ENCODE measurements at places on chromosomes 1 and 21.

GRCh38 chr1:56278061-56278460 is 301.3 kb downstream of the PLPP3 start:
- DNase-seq = no peak

- DNase-seq = no peak
Observed at GRCh38 chr1:65704318-65704717, 88.4 kb upstream of the PDE4B start.

GRCh38 chr1:43172527-43172972 is 420 bp downstream of the CFAP57 start:
- peak; percentile 100 for DNase-seq

DNA sequence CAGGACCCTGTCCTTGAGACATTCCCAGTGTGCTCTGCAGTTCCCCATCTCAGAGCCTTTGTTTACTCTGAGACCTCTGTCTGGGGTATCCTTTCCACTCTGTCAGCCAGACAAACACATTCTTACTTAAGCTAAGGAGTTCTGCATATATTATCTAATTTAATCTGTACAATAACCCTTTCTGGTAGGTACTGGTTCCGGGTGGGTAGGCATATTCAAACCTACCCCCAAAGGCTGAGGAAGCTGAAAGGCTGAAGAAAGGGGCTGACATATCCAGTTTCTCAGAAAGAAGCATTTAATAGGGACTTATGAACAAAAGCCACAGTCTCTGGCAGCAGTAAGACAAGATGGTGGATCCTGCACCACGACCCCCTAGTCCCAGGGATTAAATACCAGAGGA is 53.1 kb downstream of the KCNN3 start:
- DNase-seq = no peak

DNA sequence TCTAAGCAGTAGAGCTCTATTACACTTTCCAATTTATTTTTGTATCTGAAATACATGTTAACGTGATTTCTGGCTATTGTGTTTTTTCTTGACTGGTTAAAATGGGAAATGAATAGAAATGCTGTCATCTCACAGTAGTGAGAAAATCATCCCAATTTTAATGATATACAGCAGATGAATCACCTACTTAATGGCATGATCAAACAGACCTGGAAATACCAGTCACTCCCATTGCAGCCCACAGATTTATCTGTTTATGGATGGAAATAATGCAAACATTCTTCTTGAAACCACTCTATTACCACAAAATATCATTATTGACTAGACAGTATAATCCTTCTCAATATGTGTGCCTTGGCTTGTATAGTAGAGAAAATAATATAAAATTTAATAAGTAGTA is 497.8 kb upstream of the ADAMTS5 start:
- no peak for DNase-seq

- DNase-seq = no peak
Observed at GRCh38 chr1:56063461-56063860, 515.9 kb downstream of the PLPP3 start.

DNA sequence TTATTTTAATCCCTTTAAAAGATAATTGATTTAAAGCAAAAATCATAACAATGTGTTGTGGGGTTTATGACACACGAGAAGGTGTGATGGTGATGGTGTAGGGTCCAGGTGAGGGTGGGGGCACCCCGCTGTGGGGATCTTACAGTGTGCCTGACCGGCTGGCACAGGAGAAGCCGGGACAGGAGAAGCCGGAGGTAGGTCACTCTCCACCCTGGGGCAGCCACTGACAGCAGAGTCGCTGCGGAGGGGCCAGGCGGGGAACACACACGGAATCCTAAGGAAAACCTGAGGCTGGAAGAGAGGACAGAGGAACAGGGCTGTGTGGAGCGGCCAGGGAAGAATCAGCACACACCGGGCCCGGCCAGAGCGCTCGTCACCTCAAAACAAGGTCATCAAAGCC is 4.3 kb upstream of the LRRC3 start:
- DNase-seq = no peak

DNA sequence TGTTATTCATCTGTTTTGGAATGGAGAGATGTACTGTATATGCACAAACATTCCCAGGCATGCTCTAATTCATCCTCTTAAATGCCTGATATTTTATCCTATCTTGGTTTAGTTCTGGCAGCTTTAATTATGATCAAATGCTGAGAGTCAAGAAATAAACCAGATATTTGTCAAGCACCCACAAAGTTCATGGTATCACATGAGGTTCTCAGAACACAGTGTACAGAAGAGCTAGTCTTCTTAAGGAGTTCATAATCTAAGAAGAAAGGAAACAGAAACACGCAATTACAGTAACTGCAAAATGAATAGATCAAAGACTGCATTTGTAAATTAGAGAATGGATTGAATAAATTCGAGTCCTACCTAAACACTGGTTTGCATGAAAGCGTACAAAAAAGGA is 58.3 kb upstream of the KCNH1 start:
- no peak for DNase-seq

- DNase-seq = no peak
Observed at GRCh38 chr1:206808615-206809014, 36.3 kb upstream of the IL10 start.

Data from NCI-H748 treated with DMSO at 0.1 percent for 48 hours (cell line).